ENCODE measurements at places on chromosomes 16 and 17. TPM values are rescaled to one million over a fixed set of nuclear protein-coding genes. Genes with fewer than 3 reads are reported as not detected.
A peak's percentile ranks its signal among the peaks of the same experiment; 100 is the strongest.

GRCh38 chr16:66928702-66929388, 3.5 kb upstream of the RRAD start:
- no peak for DNase-seq

DNA sequence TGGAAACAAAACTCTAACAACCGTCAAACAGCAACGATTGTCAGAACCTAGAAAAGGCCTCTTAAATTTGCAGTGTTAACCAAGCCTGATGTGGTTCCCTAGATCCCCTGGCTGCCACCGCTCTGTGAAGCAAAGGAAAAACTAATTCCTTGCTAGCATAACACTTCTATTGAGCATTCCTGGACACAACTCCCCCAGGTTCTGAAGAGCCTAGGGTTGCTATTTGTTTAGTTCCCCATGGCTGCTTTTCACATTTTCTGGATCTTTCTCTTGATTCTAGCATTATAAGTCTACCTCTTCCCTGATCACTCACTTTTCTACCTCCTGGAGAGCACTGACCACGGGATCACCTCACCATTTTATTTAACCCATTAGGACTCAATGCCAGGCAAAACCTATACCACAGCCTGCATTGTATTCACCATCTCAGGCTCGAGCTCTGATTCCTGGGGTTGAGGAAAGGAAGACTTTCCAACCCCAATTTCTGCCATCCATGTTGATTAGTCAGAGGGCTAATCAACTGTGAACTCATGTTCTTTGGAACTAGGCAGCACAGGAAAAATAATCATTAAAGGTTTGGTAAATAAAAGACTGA, 692 bp upstream of the KCNJ16 start:
- no peak for DNase-seq

MYL11 gene
- 1.9 TPM for total RNA-seq

SRCIN1 gene
- total RNA-seq = 0.60 TPM

DNA sequence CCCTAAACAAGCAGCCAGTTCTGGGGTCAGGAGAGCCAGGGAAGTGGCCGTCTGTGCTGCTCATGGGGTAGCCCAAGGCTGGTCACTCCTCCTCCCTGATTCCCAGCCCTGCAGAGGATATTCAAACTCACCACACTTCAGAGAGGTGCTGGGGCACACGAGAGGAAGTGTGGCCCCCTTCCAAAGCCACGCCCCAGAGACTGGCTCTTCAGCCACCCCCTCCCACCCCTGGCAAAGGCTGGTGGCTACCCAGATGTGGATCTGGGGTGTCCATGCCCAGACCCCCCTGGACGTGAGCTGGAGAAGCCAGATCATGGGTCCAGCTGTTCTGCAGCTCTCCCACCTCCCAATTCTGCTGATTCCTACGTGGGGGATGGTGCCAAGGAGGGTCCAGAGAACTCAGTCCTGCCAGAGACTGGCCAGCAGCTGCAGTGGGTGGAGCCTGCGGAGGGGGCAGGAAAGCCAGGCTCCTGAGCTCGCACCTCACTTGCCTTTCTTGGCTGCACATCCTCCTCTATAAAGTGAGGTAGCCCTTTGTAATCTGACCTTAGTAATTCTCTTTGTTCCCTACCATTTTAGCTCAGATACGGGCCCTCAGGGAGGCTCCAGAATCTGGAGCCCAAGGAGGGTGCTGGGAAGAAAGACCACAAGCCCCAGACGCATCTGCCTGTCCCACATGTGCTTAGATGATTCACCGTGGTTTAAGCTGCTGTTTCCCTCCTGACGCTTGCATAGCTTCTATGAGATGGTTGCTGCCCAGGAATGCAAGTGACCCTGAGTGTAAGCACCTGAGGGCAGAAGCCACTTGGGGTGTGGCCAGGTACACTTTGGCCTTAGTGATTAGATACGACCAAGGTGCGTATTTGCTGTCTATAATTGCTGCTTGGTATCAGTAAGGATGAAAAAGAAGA, 15.3 kb downstream of the SDK2 start:
- DNase-seq = no peak

DBNDD1 gene
- total RNA-seq = 0.99 TPM

GRCh38 chr17:48804936-48805411, 12.1 kb downstream of the TTLL6 start:
- DNase-seq = peak; percentile 61

STXBP4 gene
- 5.7 TPM for total RNA-seq

- no peak for DNase-seq
These were observed 9.9 kb downstream of the ATPAF2 start for GRCh38 chr17:18028952-18029540.

GRCh38 chr16:11679941-11680911, 12.0 kb downstream of the SNN start:
- DNase-seq = no peak

SP2 gene
- total RNA-seq = 31.6 TPM

DNA sequence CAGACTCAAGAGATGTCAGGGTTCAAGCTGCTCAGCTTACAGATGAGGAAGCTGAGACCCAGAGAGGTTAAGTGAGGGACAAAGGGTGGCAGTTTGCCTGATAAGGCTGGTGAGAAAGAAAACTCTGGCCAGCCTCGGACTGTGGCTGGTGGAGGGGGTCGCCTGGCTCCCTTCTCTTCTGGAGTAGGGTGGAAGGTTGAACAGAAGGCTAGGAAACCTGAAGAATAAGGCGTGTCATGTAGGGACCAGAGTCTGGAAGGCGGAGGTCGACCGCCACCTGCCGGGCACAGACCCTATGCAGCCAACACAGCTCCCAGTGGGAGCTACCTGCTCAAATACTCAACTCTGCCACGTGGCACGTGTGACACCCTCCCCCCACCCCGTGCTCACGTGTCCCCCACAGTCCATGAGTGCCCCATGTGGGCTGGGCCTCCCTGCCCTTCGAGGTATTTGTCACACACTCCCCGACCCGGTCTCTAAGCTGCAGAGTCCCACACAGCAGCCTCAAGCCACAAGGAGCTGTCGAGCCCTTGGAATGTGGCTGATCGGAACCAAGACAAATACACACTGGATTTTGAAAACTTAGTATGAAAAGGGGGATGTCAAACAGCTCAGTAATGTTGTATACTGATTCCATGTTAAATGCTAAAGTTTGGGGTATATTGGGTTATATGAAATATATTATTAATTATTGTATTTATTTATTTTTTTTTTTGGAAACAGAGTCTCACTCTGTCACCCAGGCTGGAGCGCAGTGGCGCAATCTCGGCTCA, 11.8 kb downstream of the HID1 start:
- DNase-seq = peak; percentile 21

DNA sequence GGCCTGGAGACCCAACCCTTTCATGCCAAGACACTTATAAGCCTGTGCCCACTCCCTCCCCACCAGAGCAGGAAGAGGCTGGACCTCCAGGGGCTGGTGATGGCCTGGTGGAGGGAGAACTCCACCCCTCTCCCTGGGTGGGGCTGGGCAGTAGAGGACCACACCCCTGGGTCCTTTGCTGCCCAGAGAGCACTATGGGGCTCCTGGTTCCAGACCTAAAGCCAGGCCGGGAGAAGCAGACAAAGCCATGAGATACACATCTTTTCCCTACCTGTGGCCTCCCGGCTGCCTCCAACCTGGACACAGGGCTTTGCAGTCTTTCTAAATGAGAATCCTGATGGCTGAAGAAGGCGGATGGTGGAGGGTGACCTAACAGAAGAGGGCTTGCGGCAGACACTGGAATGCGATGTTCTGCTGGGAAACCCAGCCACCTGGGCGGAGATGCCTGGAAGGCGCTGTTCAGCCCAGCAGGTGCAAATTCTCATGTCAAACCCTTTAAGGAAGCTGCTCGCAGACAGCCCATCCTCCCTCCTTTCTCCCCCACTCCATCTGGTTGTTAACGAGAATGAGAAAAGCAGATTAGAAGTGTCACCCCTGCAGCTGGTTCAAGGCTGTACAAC, 43.9 kb upstream of the KIFC3 start:
- DNase-seq = no peak

B4GALNT2 gene
- total RNA-seq = not detected

- no peak for DNase-seq
These were observed 217.3 kb downstream of the RAB11FIP4 start for GRCh38 chr17:31608659-31609254.

DNA sequence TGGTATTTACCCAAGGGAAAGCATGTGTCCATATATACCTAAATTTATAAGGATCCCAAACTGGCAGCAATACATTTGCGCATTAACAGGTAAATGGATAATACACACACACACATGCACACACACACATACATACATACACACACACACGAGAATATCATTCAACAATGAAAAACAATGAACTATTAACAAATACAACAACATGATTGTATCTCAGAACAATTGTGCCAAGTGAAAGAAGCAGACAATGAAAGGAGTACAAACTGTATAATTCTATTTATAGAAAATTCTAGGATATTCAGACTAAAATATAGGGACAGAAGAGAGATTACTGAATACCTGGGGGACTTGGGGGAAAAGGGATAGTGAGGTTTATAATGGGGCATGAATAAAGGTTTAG, 323.0 kb downstream of the KCNJ2 start:
- DNase-seq = no peak

DNA sequence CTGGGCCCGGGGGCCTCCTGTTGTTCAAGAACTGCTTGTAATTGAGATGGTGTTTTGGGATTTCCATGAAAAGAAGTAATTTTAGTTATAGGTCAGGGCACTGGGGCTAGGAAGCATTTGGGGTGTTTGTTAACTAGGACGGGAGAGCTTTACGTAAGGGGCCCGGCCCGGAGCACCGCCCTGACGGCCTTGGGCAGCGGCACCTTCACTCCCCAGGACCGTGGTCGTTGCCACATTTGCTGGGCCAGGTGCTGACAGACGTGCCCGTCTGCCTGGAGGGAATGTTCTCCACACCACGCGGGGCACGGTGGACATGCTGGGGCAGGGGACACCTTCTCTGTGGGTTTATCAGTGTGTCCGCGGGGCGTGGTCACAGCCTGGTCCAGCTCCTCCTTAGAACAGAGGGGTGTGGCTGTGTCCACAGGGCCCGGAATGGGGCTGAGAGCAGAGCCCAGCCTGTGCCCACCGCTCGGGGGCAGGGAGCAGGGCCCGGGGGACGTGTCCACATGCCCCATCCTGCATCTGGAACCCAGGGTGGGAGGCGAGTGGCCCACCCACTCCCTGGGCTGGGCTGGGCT, 57.7 kb downstream of the BAIAP2 start:
- DNase-seq = no peak

HS3ST3B1 gene
- 37.6 TPM for total RNA-seq

Data from naive thymus-derived CD8-positive, alpha-beta T cell (primary cell).